NCI-H2081 (cell line): ENCODE measurements at places on chromosomes 2 and 18.

DNA sequence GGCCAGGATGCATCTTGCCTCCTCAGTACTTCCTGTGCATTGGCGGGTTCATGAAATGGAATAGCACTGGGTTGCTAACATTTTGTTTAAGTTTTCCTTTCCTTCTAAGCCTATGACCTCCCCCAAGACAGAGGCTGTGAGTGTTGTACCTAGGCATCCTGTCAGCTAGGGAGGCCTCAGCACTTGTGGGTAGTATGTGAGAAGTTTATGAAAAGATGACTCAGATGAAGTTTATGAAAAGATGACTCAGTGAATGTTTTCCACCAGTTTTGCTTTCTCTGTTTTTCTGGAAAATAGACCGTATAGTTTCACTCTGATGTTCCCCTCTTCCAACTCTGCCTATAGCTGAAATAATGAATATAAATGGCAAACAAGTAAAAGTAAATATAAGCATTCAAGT is 412.9 kb downstream of the TMEM182 start:
- no peak for DNase-seq

- DNase-seq: no peak
These were observed 628.5 kb upstream of the KLHL29 start for GRCh38 chr2:22756276-22757043.

GRCh38 chr2:10163498-10164486 is 41.3 kb downstream of the RRM2 start:
- no peak for DNase-seq

DNA sequence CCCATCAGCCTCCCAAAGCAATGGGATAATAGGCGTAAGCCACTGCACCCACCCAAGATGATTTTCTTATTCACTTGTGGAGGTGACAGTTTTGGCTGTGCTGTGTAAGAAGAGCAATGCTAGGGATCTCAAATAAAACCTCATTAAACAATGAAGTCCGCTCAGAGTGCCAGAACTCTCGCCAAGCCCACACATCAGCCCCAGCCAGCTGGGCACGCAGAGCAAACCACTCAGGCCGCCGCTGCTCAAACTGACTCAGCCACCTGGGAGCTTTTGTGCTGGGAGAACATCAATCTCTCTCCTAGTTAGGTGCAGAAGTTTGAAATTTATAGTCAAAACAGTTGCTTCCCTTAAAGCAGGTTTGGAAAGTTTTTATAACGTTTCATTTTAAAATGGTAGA is 47.6 kb downstream of the RNF152 start:
- DNase-seq: no peak

- DNase-seq: no peak
These were observed 18.1 kb upstream of the TAF1B start for GRCh38 chr2:9824956-9825720.

GRCh38 chr2:122734766-122735424 is 979.4 kb downstream of the TSN start:
- no peak for DNase-seq
